Right atrium auricular region (tissue), 2 donors: ENCODE measurements at places on chromosomes 12 and 14. TPM values are rescaled to one million over a fixed set of nuclear protein-coding genes. Genes with fewer than 3 reads are reported as not detected.

DNA sequence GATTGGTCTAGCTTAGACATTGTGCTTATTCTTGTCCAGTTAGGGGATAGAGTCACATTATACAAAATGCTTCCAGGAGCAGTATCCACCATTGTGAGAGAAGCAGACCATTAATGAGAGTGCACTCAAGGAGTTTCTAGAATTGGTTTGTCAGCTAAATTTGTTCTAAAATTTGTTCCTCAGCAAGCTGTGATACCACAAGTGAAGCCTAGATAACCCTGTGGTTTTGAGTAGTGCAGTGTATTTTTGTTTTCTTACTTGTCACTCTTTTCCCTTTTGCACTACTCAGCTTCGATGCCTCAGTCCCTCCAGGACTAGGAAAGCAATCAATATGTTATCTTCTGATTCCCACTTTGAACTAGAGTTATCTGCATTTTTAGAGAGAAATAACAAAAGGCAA, 42.5 kb upstream of the AKAP6 start:
- no peak for DNase-seq

GRCh38 chr14:22598896-22599244, 770 bp downstream of the ABHD4 start:
- DNase-seq: peak; percentile 77

DNA sequence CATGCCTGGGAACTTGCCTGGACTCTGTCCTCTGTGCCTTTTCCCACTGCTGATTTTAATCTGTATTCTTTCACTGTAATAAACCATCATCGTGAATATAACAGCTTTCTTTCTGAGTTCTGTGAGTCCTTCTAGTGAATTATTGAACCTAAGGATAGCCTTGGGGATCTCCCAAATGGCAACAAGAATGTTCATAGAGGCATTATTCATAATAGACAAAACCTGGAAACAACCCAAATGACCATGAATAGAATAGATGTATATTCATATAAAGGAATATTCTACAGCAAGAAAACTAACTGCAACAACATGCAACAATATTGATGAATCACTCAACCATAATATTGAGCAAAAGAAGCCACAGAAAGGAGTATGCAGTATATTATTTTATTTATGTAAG, 44.7 kb upstream of the CEP83 start:
- no peak for DNase-seq

DNA sequence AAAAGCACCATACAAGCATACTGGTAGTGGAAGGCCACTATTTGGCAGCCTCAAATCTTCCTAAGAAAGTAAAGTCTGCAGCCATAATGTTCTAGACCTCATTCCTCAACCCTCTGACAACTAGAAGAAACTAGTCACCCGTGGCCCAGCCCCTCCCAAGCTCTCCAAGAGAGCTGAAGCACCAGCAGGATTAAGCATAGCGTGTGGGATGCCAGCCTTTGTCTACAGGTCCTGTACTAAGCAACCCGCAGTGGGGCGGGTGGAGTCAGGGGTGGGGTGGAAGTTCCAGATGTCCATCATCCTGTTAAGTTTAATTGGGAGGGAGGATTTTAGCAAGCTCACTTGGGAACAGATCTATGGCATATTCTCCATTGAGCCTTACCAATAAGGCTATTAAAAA, 14.2 kb downstream of the SLC11A2 start:
- no peak for DNase-seq

GRCh38 chr12:92147491-92147890, 1.8 kb upstream of the BTG1 start:
- DNase-seq: no peak

DNA sequence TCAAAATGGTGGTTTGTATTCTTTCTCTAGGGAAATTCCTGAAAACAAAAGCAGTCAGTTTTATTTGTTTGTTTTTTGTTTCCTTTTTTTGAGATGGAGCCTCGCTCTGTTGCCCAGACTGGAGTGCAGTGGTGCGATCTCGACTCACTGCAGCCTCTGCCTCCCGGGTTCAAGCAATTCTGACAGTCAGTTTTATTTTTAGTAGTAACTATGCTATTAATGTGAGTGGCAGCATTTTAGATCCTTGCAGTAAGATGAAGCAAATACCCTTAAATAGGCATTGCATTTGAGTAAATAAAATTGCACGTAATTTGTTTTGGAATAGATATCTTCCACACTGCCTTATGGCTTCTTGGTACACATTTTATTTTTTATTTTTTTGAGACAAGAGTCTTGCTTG, 23.6 kb downstream of the YY1 start:
- no peak for DNase-seq

DNA sequence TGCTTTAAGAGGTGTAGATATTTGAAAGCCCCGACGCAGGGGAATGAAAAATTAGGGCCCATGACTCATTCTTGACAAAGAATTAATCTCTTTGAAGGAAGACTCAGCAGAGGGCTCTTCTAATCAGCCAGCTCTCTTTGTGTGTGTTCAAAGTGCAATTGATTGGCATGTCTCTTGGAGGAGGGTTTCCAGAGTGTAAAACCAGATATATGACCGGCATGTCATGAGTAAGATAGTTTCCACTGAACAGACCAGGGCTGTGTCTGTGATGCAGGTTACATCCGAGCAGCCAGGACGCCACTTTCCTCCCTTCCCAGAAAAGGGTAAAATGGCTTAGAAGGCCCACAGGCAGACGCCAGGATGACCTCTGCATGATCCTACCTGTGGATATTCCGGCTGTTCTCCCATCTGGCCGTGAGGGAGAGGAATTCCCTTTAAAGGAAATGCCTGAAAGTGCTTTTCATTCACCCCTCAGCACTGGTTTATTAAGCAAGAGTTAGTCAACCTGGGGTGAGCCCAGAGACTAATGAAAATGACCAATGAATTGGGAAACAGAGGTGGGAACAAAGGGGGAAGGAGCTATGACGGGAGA, 7.2 kb upstream of the KRT75 start:
- DNase-seq: no peak

- no peak for DNase-seq
These were observed 95.9 kb upstream of the CDKN3 start for GRCh38 chr14:54300881-54301280.

- no peak for DNase-seq
These were observed 9.8 kb downstream of the OR6J1 start for GRCh38 chr14:22634233-22634900.

DNA sequence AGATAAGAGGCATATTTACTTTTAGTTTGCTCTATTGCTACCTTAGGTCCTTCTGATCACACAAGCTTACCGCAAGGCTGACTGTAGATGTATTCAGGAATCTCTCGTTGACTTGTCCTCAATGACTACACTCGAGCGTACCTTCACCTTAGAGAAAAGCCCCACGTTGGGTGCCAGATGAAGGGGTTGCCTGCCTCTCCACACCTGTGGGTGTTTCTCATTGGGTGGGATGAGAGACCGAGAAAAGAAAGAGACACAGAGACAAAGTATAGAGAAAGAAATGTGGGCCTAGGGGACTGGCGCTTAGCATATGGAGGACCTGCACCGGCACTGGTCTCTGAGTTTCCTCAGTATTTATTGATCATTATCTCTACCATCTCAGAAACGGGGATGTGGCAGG, 51.8 kb downstream of the ASCL4 start:
- no peak for DNase-seq

DNA sequence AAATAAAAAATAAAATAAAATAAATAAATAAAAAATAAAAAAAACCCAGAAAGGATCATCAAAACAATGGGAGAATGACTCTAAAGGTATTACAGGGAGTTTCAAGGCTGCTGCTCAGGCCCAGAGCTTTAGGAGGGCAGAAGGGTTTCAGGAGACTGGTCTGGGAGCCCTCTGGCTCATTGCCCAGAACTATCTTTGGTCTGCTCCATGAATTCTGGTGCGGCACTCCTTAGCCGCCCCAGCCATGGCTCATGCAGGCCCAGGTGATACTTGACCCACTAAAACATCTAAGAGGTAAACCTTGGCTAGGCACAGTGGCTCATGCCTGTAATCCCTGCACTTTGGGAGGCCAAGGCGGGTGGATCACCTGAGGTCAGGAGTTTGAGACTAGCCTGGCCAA, 14.7 kb upstream of the TMED10 start:
- DNase-seq: no peak

- DNase-seq: no peak
These were observed 36.4 kb upstream of the PRIMA1 start for GRCh38 chr14:93824518-93825234.

- no peak for DNase-seq
These were observed 22.7 kb upstream of the GPRC5A start for GRCh38 chr12:12868477-12869235.

GRCh38 chr14:47435331-47435965, 240.0 kb downstream of the MDGA2 start:
- DNase-seq: no peak

DNA sequence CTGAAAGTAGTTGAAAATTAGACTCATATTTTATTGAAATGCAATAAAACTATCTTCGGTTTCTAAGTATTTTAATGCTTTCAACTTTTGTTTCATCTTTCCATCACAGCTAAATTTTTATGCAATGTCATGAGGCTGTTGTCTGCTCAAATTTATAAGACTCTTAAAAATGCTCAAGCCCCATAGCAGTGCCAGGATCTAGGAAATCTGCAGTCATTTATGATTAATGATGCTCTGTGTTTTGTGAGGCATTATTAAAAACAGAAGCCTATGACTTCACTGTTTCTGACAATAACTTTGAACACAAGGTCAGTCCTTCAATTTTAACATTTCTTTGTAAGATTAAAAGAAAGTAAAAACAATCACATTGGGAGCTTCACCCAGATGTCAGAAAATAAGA, 112.5 kb downstream of the ALX1 start:
- no peak for DNase-seq

- no peak for DNase-seq
These were observed 379.2 kb downstream of the BTG1 start for GRCh38 chr12:91766454-91766853.

GRCh38 chr12:107138990-107139389, 45.6 kb upstream of the CRY1 start:
- DNase-seq: no peak

- no peak for DNase-seq
These were observed 2.9 kb downstream of the VCPKMT start for GRCh38 chr14:50113381-50114035.

- no peak for DNase-seq
These were observed 13.2 kb upstream of the GALNT9 start for GRCh38 chr12:132342251-132343227.

DNA sequence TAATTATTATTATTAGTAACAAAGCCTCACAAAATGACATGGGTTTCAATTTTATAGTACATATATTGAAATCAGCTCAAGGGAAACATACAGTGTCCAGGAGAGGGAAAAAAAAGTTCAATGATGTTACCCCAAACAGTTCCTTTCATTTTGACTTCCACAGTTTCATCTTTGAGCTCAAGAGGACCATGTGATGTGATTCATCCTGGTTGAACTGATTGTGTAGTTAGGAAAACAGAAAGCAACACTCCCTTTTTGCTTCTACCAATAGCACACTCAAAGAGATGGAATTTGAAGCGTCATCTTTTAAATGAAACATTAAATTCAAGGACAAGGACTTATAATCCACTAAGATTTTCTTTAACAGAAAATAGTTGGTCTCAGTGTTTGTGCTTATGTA, 461.0 kb downstream of the FOXG1 start:
- no peak for DNase-seq

GRCh38 chr14:104590240-104590965, 10.8 kb downstream of the C14orf180 start:
- DNase-seq: no peak

GRCh38 chr14:95561001-95561412, 26.2 kb downstream of the GLRX5 start:
- peak; percentile 86 for DNase-seq

- no peak for DNase-seq
These were observed 358.6 kb downstream of the DUSP6 start for GRCh38 chr12:88993651-88994050.

DNA sequence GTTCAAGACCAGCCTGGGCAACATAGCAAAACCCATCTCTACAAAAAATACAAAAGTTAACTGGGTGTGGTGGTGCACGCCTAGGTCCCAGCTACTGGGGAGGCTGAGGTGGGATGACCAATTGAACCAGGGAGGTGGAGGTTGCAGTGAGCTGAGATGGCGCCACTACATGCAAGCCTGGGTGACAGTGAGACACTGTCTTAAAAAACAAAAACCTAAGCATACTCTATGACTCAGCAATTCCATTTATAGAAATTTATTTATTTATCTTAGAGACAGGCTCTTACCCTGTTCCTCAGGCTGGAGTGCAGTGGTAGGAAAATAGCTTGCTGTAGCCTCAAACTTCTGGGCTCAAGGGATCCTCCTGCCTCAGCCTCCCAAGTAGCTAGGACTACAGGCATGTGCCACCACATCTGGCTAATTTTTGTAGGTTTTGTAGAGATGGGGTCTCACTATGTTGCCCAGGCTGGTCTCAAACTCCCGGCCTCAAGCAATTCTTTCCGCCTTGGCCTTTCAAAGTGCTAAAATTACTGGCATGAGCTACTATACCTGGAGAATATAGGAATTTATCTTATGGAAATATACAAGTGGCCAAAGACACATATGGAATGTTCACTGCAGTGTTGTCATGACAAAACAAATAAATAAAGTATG, 43.3 kb downstream of the NCKAP5L start:
- no peak for DNase-seq

DNA sequence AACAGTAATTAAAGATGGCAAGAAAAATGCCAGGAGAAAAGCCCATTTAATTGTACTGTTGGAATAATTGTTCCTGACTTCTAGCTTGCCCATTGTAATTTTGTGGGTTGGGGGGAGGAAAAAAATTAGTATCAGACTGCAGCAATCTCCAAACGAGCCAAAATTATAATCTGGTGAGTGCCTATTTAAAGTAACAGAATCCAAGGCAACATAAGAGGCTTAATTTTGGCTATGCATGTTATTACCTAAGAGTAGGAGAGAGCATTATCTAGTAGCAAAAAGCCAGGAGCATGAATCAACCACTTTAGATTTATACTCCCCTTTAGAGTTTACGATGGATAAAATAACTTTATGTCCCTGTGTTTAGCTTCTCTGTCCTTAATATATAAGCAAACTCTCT, 14.6 kb upstream of the DENND5B start:
- no peak for DNase-seq

- DNase-seq: no peak
These were observed 30.8 kb downstream of the DEGS2 start for GRCh38 chr14:100128688-100129087.

DNA sequence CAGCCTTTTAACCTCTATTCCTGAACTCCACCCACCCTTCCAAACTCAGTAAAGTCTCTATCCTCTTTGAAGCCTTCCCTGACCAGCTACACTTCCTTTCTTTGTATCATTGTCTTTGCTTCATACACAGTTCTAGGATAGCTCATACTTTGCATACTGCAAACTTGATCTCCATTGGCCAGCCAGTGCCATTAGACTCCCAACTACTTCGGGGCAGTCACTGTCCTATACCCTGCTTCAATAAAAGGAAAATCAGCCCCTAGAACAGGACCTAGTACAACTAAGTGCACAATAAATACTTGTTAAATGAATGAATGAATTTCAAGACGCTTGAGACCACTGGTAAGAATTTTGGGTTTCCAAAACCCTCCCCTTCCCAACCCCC, 521 bp upstream of the PIP4K2C start:
- DNase-seq: no peak

FAM222A gene
- total RNA-seq: 32.4 TPM

RDH12 gene
- total RNA-seq: not detected

MYL6B gene
- 36.1 TPM for total RNA-seq

SIRT4 gene
- 5.6 TPM for total RNA-seq

PTPRQ gene
- total RNA-seq: 17.6 TPM

MYF5 gene
- total RNA-seq: not detected

GARIN6 gene
- total RNA-seq: not detected

TMEM179 gene
- total RNA-seq: 2.2 TPM
